ENCODE measurements at places on chromosomes 7 and 10.

- peak; percentile 40 for DNase-seq
These were observed 10.3 kb downstream of the SUMF2 start for GRCh38 chr7:56074371-56074791.

DNA sequence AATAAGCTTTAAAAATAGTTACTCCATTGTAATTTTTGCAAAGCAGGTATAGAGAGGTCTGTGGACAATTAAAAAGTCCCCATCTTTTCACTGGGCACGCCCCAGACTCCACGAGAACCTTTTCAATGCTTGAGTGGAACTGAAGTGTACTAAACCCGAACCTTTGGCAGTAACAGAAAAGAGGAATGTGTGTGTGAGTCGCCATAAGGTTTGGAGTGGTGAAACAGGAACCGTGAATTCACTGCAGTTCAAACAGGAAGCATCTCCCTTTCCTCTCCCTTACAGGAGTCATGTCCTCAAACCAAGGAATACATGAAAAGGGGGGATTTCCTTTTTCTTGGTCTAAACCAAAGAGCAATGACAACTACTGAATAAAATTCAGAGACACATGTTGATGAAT is 23.2 kb downstream of the NDUFB2 start:
- no peak for DNase-seq

GRCh38 chr10:63738410-63738809 is 217.2 kb downstream of the REEP3 start:
- no peak for DNase-seq

DNA sequence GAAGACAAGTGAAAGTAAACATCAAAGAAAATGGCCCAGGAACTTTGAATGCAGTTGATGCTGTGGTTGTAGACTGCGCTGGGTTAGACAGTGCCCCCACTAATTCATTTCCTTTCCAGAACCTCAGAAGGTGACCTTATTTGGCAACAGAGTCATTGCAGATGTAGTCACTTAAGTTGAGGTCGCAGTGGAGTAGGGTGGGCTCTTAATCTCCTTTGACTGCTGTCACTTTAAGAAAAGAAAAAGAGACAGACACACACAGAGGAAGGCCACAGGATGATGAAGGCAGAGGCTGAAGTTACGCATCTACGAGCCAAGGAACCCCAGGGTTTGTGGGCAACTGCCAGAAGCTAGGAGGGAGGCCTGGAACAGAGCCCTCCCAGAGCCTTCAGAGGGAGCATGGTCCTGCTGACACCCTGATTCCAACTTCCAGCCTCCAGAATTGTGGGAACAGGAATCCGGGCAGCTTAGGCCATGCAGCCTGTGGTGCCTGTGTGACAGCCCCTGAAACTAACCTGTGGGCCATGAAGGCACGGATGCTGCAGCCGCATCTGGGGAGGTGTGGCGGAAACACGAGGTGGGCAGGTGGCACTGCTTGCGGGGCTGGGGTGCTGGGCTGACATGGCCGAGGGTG is 107.6 kb downstream of the PRKAG2 start:
- no peak for DNase-seq

GRCh38 chr7:148825338-148825737 is 58.8 kb downstream of the EZH2 start:
- DNase-seq: no peak
